Astrocyte (in vitro differentiated cells and primary cell): ENCODE measurements at places on chromosomes 1 and 21.
A peak's percentile ranks its signal among the peaks of the same experiment; 100 is the strongest.

DNA sequence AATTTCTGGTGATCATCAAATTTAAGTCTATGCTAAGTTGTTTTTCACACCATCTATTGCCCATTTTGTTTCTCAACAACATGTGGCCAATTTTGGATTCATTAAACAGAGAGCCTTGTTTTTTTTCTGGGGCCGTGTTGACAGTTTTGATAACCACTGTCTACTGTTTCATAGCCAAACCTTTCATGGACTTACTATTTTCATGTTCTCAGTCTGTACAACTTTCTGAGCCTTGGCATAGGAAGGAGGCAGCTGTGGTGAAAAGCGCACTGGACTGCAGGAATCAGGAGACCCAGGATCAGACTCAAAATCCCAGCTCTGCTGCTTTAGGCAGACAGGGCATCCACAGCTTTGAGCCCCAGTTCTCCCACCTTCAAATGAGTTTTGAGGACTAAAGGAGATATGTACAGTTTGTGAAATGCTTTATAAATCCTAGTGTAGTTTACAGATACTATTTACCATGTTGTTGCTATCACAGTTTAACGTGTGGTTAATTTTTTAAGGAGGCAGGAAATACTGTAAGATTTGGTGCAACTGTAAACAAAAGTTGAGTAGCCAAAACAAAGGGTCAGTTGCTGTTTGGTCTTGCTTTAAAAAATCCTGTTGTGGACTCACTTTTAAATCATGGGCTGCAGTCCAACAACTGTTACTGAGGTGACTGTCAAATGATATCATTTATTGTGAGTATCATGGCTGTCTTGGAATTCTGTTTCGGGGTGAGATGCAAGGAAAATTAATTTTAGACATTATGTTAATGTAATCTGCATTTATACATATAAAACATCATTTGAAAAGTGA lies 2.9 kb downstream of the MACO1 start:
- no peak for DNase-seq

GRCh38 chr1:22935433-22935832 lies 37.2 kb downstream of the LACTBL1 start:
- no peak for DNase-seq

DNA sequence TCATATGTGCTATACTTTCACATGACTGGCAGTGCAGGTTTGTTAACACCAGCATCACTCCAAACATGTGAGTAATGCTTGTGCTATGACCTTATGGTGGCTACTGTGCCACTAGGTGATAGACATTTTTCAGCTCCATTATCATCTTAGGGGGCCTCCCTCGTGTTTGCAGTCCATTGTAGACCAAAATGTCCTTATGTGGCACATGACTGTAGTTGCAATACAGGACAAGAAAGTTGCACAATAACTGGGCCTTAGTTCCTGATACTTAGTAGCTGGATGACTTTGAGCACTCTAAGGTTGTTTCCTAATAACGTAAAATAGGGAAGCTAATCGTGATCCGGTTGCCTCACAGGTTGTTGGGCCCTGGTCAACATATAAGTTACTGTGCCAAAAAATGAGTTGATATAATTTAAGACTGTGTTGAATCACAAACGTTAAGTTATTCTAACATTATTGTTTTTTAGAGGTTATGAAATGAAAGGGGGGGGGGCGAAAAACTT lies 511 bp upstream of the SNX27 start:
- DNase-seq = peak; percentile 20

GRCh38 chr1:108708691-108709660 lies 3.7 kb upstream of the FNDC7 start:
- DNase-seq = no peak

GRCh38 chr1:27111626-27112573 lies 43.0 kb downstream of the SLC9A1 start:
- peak; percentile 100 for DNase-seq

DNA sequence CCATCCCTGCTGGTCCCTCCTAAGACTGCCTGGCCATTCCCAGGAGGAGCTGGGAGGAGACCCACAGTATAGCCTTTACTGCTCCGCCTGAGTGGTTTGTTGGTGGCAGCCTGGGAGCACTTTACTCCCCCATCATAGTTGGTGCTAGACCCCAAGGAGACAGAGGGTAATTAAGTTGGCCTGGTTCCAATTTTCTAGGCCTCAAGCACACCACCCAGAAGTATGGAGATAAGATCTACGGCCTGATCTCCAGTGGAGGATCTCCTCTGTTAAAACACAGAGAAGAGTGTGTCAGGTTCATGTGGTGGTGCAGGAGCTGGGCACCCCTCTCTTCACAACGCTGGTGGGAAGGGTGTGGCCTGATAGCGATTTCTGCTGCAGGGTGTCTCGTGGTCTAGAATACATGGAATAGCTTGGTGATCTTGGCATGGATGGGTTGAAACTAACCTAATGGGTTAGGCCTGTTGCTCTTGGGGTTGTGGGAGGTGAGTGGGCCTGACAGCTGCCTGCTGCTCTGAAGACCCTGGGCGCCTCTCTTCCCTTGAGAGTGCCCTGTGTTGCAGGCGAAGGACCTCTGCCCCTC lies 68.5 kb downstream of the FASLG start:
- no peak for DNase-seq

- DNase-seq = no peak
Measured at GRCh38 chr21:42539931-42540343, 26.3 kb downstream of the SLC37A1 start.

DNA sequence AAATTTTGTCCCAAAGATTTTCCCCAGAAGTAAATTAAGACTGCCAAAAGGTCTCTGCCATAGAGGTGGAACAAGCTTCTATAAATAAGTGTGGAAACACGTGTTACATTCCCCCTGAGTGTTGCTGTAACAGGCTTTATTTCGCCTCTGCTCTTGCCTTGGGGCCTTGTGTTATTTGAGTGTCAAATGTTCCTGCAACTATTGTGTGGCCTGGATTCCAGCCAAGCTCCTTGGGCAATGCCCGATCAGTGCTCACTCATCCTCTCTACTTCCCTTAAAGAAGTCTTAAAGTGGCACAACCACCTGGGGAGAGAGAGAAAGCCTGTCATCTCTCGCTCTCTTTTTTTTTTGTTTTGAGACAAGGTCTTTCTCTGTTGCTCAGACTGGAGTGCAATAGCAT lies 156.7 kb downstream of the NR5A2 start:
- peak; percentile 43 for DNase-seq

- DNase-seq = peak; percentile 31
Measured at GRCh38 chr1:8598060-8598724, 219.2 kb downstream of the RERE start.

DNA sequence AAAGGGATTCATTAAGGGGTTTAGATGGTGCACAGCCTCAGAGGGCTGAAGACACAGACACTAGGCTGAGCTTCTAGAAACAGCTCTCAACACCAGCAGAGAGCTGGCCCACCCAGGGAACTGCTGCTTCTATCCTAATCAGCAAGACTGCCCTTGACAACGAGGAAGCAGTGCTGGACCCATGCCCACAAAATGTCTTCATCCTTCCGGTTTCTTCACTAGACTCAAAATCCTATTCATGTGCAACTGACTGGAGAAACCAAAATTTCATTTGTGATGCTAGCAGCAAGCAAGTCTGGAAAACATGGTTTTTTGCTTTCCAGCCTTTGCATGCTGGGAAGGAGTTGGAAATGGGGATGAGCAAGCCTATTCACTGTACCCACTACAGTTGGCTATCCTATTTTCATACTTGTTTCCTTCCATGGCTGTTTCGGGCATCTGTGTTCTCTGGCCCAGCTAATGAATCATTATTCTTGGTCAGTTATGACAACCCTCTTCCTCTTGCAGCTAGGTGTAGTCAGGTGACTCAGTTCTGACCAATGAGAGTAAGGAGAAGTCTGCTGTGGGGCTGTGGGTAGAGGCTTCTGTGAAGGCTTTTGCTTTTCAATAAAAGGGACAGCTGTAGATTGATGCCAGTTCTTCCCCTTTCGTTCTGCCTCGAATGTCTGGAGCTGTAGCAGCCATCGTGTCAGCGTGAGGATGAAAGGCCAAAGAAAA lies 14.6 kb upstream of the TMEM61 start:
- DNase-seq = peak; percentile 21

DNA sequence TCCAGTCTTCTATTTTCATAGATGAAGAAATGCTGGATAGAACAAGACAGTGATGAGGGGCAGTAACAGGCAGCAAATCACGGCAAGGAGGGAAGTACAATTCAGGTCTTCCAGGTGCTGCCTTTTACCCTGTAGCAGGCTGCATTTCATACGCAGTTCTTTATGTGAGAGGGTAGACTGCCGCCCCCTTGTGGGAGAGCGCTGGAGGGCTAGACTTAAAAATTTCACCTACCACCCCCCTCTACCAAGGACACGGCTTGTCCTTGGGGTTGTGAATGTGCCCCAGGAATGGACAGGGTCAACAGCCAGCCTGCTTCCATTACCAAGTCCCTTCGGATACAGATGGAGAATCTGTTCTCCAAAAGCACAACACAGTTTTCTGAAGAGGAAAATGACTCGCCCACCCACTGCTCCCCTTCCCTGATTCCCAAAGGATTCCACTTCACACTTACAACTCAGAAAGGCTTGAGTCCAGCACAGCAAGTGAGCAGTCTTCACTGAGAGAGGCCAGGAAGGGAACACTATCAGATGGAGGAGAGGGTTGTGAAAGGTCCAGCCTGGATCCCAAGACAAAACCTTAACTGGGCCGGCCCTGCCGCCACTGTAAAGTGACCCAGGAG lies 7.4 kb downstream of the WDR77 start:
- DNase-seq = no peak

GRCh38 chr1:69377507-69377906 lies 190.2 kb upstream of the LRRC7 start:
- DNase-seq = no peak

DNA sequence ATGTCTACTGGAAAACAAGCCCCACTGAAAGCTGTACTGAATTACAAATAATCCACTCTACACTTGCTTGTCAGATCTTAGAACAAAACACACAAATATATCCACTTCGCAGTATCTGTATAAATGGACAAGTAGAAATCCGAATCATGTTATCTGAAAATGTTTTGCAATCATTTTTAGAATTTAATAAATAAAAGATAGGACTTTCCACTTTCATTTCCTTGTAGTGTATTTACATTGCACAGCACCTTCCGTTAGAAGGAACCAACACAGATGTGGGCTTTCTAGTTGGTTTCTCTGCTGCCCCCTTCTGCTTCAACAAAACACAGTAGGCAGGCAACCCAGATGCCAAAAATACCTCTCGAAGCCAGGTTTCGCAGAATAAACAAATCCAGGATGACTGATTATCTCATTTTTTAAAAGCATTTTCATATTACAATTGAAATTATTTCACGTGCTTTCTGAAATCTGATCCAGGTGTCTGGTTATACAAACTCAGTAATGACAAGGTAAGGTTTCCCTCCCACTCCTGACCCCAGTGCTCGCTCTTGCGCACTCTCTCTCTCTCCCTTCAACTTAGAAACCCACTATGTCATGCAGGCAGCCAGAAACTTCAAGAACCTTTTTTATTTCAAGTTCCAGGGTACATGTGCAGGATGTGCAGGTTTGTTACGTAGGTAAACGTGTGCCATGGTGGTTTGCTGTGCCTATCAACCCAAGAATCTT lies 389.9 kb downstream of the SMYD3 start:
- peak; percentile 35 for DNase-seq

- peak; percentile 59 for DNase-seq
Measured at GRCh38 chr1:97038410-97038809, 316.8 kb downstream of the PTBP2 start.

- no peak for DNase-seq
Measured at GRCh38 chr1:37085393-37085792, 51.1 kb upstream of the GRIK3 start.

DNA sequence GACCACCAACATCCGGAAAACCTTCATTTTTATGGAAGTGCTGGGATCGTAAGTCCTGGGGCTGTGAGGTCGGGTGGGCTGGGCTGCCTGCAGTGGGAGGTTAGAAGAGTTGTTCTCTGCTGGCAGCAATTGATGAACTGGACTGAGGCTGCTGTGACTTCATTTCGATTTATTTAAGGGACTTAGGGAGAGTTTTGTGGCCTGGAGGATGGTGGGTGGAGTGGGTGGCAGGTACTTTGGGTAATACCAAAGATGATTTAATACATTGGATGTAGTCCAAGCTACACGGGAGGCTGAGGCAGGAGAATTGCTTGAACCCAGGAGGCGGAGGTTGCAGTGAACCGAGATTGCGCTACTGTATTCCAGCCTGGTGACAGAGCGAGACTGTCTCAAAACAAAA lies 11.5 kb downstream of the CAMK1G start:
- no peak for DNase-seq

DNA sequence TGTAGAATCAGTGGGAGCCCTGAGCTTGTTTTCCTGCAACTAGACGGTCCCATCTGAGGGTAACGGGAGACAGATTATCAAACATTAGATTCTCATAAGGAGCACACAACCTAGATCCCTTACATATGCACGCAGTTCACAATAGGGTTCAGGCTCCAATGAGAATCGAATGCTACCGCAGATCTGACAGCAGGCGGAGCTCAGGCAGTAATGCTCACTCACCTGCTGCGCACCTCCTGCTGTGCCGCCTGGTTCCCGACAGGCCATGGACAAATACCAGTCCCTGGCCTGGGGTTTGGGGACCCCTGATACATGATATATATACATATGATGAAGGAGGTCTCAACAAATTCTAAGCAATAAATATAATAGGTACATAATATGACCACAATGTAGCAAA lies 19.7 kb upstream of the SMIM12 start:
- DNase-seq = no peak

- no peak for DNase-seq
Measured at GRCh38 chr1:68706639-68707317, 209.9 kb upstream of the DEPDC1 start.

GRCh38 chr1:960363-961131 lies at the start of gene KLHL17:
Gene KLHL17, plus strand, starts transcription at chr1:960584. Its CDS starts 110 bp downstream, at chr1:960694.
- DNase-seq = no peak

DNA sequence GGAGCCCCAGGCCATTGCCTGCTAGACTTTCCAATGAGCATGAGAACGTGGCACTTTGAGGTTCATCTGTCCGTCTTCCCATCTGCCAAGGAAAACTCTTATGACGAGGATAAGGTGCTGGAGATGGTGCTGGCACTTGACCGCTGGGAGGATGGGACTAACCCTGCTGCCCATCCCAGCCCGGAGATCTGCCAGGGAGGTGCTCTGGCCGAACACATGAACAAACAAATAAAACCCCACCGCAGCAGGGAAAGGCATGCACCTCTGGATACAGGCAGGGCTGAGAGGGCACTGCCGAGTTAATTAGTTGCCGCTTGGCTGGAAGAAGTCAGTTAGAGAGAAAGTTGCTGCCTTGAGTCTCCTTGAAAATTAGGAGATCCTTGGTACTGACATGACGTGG lies 308.4 kb downstream of the AJAP1 start:
- no peak for DNase-seq

- DNase-seq = no peak
Measured at GRCh38 chr1:17204546-17205440, at the start of gene PADI1. Gene PADI1, plus strand, starts transcription at chr1:17205128. Its CDS starts 90 bp downstream, at chr1:17205218.

- peak; percentile 29 for DNase-seq
Measured at GRCh38 chr1:81296601-81297000, 504.1 kb upstream of the ADGRL2 start.

- no peak for DNase-seq
Measured at GRCh38 chr1:159942632-159943277, 2.7 kb downstream of the IGSF9 start.
